ENCODE measurements at places on chromosomes 12 and 14. TPM values are rescaled to one million over a fixed set of nuclear protein-coding genes. Genes with fewer than 3 reads are reported as not detected.

- no peak for DNase-seq
Observed at GRCh38 chr12:95548056-95548538, 3.2 kb downstream of the USP44 start.

Gene TTC7B
- 66.7 TPM for total RNA-seq

GRCh38 chr14:106185837-106186233 lies 659.5 kb downstream of the TMEM121 start:
- no peak for DNase-seq

- DNase-seq = no peak
Observed at GRCh38 chr14:68216957-68217356, 397.4 kb downstream of the RAD51B start.

Gene FAM186B
- 0.12 TPM for total RNA-seq

DNA sequence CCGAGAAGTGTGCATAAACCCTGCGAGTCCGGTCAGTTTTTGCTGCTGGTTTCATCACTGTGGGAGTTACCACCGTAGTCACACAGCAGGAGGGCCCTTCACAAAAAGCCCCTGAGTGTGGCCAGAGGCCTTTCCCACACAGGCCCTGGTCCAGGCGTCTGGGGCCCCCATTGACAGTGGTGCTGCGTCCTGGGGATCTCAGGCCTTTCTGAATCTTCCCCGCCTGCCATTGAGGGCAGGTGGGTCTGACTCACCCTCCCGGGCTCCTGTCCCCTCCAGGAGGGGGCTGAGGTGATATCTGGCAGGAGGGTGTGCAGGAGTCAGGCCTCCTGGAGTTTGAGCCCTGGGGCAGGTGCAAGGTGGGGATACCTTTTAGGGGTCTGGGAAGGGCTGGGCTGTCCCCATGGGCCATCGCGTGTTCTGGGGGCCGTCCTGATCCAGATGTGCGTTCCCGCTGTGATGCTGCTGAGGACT lies 358.5 kb downstream of the TMEM121 start:
- no peak for DNase-seq

DNA sequence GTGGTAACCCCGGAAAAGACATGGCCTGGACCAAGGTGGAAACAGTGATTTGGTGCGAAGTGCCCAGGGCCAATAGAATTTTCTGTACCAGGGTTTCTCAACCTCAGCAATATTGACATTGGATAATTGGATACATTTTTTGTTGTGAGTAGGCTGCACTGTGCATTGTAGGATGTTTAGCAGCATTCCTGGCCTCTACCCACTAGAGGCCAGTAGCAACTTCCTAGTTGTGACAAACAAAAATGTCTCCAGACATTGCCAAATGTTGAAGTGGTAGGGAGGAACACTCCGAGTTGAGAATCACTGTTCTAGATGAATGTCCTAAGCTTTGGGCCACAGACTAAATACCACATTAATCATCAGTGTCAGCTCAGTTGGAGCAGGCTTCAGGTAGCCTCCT lies 6.2 kb upstream of the CGRRF1 start:
- no peak for DNase-seq

DNA sequence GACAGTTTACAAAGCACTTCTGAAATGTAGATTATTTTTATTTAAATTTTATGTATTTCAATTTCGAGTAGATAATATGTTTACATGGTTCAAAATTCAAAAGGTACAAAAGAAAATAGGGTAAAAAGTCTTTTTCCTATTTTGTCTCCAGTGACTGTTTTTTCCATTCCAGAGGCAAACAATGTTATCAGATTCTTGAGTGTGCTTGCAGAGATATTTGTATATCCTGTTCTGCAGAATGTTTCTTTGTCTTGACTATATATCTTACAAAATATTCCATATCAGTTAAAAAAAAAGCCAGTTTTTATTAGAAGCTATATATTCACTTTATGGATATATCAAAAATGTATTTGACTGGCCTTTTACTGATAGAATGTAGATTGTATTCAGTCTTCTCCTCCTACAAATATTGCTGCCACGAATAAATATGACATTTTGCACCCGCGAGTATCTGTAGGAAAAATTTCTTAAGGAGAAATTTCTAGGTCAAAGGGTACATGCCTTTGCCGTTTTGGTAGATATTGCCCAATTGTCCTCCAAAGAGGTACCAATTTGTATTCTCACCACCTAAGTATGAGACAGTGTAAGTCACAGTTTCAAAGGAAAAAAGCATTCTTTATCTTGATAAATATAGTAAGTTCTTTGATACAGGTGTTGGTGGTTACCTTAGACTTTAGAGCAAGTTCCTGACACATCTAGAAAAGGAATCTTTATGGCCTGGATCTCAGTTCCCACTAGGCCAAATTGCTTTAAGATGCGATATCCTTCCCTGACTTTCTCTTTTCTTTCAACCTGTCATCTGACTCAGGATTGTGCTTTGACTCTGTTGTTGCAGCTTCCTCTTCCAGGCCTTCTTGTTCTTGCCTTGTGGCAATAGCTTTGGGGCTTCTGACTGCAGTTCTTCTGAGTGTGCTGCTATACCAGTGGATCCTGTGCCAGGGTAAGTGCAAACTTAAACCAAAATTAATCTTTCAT lies 2.3 kb downstream of the KLRG1 start:
- no peak for DNase-seq

GRCh38 chr12:95116341-95116740 lies 42.9 kb upstream of the NR2C1 start:
- no peak for DNase-seq

Gene ATL1
- total RNA-seq = 6.3 TPM

GRCh38 chr14:22875748-22876319 lies 4.3 kb downstream of the LRP10 start:
- DNase-seq = no peak

Gene PLCZ1
- total RNA-seq = not detected
